Activated gamma-delta T cell treated with anti-CD3 and anti-CD28 coated beads, Interleukin-2, amount 50 U/mL, for 16 hours (primary cell): ENCODE measurements at places on chromosomes 6 and 20.

DNA sequence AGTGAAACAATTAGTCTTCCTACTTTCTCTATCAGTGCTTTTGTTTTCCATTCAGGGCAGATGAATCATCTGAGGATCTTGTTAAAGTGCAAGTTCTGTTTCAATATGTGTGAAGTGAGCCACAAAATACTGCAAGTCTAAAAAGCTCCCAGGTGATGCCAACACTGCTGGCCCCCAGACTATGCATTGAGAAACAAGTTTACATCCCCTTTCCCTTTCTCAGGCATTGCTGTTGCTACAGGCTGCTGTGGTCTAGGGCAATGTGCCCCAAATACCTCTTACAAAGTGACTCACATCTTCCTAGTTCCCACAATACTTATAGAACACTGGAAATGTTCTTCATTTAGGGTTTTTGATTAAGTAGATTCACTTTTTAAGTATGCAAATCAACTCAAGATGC, 31.8 kb downstream of the ABRACL start:
- no peak for DNase-seq

- DNase-seq = no peak
Observed at GRCh38 chr20:1467082-1467354, 369 bp upstream of the NSFL1C start.

DNA sequence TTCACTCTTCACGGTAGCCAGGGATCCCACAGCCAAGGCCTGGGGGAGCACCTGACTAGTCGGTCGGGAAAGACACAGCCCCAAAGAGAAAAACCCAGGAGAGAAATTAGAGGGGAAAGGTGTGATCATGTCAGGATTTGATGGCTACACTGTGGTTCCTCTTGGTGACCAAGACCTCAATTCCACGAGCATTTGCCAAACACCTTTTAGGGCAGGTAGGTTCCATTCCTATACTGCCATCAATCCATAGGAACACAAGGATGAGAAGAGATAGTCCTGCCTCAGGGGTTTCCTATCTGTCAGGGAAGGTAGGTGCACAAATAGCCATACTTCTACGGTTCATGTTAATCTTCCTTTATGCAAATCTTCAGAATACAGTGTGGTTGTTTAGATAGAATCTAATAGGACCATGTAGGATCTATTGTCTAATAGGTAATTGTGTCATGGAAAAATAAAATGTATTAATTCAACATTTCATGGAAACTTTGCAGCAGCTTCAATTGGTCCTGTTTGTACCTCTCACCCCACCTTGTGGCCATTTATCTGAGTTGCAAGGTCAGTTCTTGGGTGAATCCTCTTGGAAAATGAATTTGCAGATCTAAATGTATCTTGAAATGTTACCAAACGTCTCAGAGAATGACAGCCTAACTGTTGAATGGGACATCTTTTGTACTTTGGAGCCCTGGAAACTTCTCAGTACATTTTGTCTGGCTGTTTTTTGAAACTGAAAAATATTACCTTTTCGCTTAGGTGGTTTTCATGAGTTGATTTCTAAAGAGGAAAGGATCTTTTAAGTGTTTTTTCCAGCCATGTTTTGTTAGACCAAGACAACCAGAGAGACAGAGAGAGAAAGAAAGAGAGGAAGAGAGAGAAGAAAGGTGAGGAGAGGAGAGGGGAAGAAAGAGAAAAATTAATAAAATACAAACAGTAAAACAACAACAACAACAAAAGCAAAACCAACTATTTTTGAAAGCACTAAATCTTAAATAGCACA, 33.7 kb upstream of the IYD start:
- peak; percentile 10 for DNase-seq

- no peak for DNase-seq
Observed at GRCh38 chr20:49394264-49394663, 88.2 kb downstream of the KCNB1 start.

- no peak for DNase-seq
Observed at GRCh38 chr20:50584687-50585086, 74.5 kb downstream of the PTPN1 start.

- DNase-seq = no peak
Observed at GRCh38 chr6:18177286-18177965, 22.2 kb downstream of the KDM1B start.

DNA sequence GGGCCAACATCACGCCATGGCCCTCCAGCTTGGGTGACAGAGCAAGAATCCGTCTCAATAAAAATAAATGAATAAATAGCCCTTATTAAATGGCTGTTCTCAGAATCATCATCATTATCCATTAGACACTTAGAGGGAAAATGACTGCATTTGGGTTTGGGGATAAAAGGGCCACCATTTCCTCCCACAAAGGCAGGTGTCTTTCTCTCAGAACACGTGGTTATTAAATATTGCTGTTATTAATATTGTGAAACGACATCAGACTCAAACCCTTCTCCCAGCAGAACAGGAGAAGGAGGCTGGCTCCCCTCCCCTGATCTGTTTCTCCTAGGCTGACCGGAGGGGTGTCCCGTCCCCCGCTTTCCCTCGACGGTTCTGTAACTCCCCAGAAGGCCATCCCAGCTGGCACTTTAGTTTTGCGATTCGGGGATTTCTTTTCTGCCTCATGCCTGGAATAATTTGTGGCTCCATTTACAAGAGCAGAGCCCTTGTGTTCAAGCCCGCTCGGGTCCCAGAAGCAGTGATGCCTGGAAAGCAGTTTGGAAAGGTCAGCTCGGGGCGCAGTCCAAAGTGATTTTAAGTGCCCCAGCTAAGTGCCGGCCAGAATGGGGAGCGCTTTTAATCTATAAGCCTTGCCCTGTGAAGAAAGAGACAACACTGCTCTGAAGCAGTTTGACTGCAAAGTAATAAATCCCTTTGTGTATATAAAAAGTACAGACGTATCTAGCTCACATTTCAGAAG, 41.9 kb downstream of the EYA2 start:
- DNase-seq = no peak

GRCh38 chr20:43723735-43724134, 3.1 kb downstream of the GTSF1L start:
- DNase-seq = no peak

DNA sequence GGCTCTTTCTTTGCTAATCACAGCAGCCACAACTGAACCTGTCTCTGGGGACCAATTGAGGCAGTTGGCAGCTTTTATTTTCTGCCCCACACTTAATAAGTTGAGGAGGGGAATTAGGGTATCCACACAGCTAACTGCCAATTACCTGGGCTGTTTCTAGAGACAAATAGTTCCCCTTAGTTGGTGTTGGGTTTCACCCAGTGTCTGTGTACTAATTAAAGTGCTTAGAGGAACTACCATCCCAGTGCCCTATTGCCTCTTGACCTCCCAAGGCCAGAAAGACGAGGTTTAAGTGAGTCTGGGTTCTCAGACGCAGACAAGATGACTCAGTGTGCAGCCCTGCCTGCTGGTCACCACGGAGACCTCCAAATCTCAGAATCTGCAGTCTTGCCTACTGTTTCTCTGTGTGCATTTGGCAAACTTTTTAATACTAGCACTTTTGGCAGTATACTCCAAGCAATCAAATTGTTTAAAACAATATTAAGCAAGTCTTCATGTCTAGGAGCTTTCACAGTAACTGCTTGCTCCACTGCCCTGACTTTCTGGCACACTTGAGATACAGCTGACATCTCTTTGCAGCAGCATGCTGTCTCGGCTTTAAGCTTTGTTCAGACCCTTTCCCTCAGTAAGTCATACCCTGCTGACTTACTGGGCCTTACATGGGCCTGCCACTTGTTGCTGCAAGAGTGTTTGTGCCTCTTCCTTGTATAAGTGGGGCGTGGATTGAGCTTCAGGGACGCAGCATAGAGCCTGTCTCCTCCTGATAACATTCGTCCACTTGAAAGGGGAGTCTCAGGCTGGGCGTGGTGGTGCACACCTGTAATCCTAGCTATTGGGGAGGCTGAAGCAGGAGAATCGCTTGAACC, 31.9 kb downstream of the STK35 start:
- DNase-seq = no peak

DNA sequence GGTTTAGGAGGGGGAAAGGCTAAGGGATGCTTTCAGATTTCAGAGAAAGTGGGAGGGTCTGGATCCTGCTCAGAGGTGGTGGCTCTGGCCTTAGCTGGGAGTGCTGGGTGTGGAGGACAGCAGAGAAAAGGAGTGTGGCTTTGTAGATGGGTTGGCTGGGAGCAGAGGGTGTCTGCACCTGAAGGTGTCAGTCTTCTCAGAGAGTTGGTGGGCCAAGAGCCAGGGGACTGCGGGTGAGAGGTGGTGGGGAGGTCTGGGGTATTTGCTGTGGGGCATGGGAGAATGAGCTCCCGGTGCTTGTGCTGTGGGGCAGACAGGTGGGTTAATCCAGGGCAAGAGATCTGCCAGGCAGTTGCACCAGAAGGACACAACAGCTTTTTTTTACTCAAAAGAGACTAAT, 67.4 kb downstream of the TOX2 start:
- DNase-seq = no peak

- DNase-seq = no peak
Observed at GRCh38 chr6:45398075-45398813, 20.5 kb upstream of the SUPT3H start.

DNA sequence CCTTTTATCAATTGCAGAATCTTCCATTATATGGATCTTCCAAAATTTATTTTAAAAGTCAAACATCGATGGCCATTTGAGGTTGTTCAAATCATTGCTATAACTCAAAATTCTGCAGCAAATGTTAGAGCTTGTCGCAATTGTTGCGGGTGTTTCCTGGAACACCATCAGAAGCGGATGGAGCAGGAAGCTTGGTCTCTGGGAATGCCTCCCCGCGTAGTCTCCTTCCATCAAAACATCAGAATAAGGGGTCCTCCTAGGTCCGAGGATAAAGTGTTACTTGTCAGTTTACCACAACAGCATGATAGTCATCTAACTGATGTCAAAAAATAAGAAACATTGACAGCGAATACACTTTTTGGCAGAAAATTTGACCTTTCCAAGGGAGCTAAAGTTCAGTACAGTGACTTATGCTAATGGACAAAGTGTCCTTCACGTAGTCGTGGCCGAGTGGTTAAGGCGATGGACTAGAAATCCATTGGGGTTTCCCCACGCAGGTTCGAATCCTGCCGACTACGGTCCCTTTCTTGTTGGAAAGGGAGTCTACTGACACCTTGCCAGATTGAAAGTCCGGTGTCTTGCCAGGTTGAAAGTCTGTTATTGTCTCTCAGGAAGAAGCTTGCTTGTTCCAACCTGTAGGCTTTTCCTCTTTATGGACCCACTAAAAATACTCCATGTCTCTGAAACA, 59.0 kb upstream of the ZNF184 start:
- no peak for DNase-seq

GRCh38 chr20:46895906-46896242, 1.2 kb downstream of the EYA2 start:
- no peak for DNase-seq

GRCh38 chr6:111982681-111983080, 71.2 kb upstream of the CCN6 start:
- DNase-seq = no peak

- DNase-seq = no peak
Observed at GRCh38 chr6:42025066-42025844, 25.1 kb upstream of the TAF8 start.

DNA sequence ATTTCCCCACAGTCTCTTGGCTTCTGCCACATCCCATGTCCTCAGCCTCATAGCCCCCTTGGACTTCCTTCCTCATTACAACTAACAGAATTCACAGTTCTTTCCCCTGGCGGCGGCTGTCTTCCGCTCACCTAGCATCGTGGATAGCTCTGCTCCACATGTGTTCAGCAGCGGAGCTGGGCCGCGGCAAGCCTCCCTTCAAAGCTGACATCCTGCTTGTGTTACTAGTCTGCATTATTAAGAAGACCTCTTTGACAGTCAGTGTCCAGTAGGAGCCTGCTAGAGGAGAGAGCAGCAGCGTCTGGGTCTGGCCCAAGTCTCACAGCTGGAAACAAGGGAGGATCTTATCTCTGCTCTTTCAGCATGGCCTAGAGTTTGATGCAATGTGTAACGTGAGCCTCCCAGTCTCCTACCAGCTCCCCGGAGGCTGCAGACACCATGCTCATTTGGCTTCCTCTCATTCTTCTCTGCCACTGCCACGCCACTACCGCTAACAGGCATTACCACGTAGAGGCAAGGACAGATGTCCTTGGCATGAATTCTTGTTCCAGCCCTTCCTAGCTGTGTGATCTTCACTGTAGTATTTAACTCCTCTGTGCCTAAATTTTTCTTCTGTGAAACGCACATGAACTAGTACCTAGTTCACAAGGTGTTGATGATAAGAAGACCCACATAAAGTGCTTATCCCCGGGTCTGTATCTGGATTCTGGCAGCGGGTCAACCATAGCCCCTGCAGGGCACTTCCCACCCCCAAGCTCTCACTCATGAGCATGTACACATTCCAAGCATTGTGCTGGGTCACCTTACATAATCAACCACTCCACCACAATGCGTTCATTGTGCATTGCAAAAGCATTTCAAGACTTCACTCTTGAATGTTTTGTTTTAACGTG, 107.1 kb upstream of the BACH2 start:
- no peak for DNase-seq

DNA sequence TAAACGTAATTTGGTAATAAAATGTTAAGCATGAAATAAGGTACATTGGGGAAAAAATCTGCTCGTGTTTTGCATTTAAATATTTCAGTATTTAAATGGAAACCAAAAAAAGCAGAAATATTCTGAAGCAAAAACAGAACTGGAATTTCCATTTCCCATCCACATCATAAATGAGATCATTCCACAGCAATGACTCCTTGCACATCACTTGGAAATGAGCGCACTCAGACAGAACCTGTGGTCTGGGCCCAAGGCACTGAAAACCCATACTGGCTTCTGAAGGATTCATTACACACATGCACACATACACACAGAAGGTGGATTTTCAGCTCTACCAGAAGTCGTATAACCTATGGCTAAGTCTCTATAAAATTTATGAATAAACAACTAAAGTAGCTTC, 174.8 kb downstream of the IBTK start:
- DNase-seq = no peak

DNA sequence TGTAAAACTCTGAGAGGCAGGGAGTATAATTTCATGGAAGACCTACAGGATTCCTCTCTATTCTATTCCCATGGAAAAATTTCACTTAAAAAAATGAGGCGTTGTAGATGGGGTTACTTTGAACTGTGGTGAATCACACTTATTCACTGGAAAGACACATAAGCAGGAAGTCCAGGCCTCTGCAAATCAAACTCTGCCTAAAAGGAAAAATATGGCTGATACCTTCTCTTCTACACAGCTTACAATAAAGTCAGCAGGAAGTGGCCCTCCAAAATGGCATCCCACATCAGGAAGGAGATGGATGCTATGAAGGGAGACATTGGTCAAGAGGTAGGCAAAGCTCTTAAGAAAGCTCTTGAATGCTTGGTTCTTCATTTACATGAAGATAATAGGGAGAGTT, 115.9 kb downstream of the FYN start:
- DNase-seq = no peak

DNA sequence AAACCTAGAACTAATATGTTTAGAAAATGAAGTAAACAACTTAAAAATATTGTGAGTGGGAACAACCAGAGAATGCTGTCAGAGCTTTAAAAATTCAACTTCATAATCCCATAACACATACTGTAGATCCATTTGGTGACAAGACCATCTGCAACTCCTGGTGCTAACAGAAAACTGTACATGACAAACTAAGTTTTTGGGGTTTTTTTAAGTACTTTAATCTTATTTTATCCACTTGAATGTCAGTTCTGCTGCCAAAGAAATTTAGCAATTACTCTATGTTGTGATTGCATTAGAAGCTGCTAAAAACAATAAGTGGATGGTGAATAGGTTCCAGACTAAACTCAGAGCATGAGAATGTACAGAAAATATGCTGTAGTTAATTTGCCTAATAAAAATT, 345.4 kb downstream of the COL12A1 start:
- DNase-seq = no peak
